HFF-Myc (cell line): ENCODE measurements at places on chromosomes 6 and 20.

DNA sequence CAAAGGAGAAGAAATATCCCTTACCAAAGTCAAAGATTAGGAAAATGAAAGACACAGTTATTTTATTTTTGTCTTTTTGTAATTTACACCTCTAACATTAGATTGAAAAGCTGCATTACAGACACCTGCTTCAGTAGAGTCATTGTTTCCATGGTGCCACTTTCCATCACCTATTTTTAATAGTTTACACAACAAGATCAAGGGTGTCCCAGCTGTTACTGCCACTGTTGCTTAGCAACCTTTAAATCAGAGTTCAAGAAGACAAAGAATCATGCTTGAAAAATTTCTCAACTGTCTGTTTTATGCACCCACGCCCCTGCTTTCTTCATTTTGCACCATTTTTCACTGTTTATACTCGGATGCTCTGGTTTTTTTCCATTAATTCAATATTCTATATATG, 668.2 kb upstream of the GJE1 start:
- DNase-seq, result no peak

- no peak for DNase-seq
Measured at GRCh38 chr20:63846128-63846771, 15.0 kb upstream of the ABHD16B start.

DNA sequence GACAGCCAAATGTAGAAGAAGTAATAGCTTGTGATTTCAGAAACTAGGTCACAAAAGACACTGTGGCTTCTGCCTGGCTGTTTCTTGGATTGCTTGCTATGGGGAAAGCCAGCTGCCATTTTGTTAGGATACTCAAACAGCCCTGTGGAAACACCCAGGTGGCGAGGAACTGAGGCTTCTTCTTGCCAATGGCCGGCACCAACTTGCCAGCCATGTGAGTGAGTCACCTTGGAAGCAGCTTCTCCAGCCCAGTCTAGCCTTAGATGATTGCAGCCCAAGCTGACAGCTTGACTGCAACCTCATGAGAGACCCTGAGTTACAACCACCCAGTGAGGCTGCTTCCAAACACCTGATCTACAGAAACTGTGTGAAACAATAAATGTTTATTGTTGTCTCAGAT, 11.9 kb upstream of the KIAA1755 start:
- no peak for DNase-seq

DNA sequence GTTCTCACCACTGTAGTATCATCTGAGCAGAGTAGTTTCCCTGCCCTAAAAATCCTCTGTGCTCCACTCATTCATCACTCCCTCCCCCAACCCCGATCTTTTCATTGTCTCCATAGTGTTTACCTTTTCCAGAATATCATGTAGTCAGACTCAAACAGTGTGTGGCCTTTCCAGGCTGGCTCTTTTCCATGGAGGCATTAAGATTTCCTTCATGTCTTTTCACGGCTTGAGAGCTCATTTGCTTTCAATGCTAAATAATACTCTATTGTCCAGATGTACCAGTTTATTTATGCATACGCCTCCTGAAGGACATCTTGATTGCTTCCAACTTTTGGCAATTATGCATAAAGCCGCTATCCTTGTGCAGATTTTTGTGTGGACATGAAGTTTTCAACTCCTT, 235.8 kb downstream of the PHACTR1 start:
- DNase-seq, result no peak

GRCh38 chr6:22024973-22025467, 271.8 kb downstream of the PRL start:
- DNase-seq, result no peak

DNA sequence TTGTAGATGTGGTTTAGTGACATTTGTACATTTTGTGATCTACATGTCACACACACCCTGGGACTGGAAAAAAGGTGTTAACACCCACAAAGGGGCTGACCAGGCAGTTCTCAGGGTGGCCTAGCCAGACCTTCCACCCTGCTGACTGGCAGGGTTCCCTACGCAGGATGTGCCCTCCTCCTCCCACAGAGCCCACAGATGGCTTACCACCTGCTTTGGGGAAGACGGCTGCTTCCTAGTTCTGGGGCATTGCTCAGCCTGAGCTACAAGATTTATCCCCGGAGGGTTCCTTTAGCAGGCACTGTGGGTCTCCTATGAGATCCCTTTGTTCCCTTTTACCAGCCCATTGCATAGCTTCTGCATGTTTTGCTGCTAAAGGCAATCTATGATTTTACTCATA, 35.1 kb downstream of the SNAP25 start:
- no peak for DNase-seq

DNA sequence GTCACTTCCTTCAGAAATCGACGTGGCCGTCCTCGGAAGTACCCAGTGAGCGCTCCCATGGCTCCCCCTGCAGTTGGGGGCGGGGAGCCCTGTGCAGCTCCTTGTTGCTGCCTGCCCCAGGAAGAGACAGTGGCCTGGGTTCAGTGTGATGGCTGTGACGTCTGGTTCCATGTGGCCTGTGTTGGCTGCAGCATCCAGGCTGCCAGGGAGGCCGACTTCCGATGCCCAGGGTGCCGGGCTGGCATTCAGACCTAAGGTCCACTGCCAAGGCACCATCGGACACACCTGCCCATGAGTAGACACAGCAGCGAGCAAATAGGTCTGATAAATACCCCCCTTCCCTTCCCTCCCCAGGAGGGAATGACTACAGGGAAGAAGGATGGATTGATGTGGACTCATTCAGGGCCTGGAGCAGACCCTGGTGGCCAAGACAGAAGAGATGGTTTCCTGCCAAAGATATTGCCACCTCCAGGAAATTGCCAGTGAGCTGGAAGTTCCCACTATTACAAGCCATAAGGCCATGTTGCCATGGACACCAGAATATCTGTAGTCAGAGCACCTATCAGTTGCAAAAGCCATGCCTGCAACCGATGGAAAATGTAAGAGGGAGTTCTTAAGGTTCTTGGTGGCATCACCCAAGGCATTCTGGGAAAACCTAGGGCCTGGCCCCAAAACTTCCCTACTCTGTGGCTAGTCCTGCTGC, 4.2 kb downstream of the TCF19 start:
- DNase-seq, result no peak

GRCh38 chr6:113654396-113654795, 202.7 kb upstream of the MARCKS start:
- DNase-seq, result no peak

- DNase-seq, result no peak
Measured at GRCh38 chr6:3409699-3410384, 47.0 kb downstream of the SLC22A23 start.

DNA sequence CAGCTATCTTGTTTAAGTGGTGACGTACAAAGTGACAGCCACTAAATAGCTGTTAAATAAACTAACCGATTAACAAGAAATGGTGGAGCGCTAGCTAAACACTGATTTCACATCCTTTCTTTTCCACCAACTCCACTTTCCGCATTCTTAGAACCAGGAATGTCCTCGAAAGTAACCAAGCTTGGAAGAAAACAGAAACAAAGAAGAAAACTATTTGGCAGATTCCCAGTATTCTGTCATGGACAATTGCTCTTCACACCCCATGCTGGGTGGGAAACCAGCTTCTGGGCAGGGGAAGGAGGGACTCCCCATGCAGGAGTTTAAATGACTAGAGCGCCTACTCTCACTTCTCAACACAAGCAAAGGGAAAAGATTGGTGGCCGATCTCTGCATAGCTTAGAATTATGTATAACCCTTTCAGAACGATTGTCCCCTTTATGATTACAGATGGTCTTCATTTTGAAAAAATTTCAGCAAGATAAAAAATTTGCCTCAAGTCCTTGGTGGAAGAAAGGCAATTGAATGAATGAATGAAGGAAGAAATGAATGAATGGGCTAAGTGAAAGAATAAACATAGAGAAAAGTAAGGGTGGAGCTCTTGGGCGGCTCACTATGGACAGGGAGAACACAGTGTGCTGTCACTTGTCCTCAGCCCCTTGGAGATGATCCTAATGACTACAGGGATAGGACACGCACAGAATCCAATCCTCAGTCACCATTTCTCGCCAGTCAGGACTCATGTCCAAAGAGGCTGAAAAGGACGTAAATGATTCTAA, 148.7 kb upstream of the NEDD9 start:
- DNase-seq, result no peak

DNA sequence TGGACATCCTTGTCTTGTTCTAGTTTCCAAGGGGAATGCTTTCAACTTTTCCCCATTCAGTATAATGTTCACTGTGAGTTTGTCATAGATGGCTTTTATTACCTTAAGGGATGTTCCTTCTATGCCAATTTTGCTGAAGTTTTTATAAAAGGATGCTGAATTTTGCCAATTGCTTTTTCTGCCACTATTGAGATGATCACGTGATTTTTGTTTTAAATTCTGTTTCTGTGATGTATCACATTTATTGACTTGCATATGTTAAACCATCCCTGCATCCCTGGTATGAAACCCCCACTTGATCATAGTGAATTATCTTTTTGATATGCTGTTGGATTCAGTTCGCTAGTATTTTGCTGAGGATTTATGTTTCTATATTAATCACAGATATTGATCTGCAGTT, 130.6 kb upstream of the TAB2 start:
- DNase-seq, result no peak

GRCh38 chr20:62359491-62360121, 7.5 kb downstream of the LAMA5 start:
- DNase-seq, result no peak

DNA sequence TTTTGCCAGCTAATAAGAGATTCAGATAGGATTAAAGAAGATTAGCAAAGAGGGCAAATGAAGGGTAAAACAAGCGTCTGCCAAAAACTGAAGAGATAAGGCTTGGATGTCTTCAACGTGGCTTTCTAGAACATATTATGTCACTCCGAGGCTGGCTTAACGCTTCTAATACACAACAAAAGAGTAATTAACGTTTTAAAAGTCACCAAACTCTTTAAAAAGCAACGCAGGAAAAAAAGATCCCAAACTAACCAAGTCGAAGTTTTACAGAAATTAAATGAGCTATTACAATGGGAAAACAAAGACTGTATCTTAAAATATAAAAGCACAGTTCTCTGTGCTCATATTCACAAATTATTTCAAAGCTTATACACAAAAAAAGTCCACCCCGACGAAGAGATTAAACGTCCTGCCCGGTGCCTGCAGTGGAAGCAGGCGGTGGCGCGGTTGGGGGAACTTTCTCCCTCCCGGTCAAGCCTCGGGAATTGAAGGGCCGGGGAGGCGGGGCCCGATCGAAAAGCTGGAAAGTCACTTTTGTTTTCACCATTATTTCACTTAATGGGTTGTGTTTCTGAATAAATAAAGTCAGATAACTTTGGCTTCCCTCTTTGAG, 1.2 kb downstream of the MAK start:
- DNase-seq, result no peak

GRCh38 chr20:1941226-1941625, 46.0 kb downstream of the SIRPA start:
- no peak for DNase-seq

DNA sequence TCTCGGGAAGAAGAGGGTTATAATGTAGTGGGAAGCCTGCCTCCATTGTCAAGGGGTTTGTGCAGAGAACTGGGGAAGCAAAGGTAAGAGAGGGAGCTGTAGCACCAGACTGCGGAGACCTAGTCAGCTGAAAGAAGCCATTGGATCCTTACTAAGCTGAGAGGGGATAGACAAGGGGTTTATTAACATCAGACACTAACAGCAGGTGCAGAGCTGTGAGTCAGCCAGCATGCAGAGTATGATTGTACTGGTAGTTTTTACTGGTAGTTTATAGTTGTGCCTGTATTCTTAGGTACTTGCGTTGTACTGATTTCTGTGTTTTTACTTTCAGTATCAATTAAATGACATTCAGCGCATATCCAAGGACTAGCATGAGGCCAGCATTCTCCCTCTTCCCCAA, 17.8 kb upstream of the COL19A1 start:
- no peak for DNase-seq

DNA sequence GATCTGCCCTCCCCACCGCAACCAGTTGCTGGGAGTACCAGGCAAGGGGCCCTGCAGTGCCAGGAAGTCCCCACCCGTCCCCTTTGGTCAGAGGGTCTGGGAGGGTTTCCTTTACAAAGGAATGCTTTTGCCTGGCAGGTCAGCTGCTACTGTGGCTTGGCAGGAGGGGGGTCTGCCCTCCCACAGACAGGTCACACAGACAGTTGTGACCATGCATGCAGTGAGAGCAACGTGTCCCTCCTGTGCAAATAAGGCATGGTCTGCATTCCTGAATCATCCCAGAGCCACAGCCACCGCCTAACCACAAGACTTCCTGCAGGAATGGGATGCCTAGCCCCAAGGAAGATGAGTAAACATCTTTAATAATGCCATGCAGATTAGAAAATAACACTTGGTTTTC, 439 bp upstream of the F13A1 start:
- no peak for DNase-seq
